Right ventricle myocardium superior (tissue), 1 donor: ENCODE measurements at places on chromosomes 4 and X. TPM values are rescaled to one million over a fixed set of nuclear protein-coding genes. Genes with fewer than 3 reads are reported as not detected.

The L1CAM gene
- 5.3 TPM for total RNA-seq

The CLNK gene
- not detected for total RNA-seq

The PCYT1B gene
- total RNA-seq = not detected

The UGT2B11 gene
- not detected for total RNA-seq

The CYLC1 gene
- total RNA-seq = not detected
